IPS-NIHi11 (cell line): ENCODE measurements at places on chromosomes 7 and 10.

DNA sequence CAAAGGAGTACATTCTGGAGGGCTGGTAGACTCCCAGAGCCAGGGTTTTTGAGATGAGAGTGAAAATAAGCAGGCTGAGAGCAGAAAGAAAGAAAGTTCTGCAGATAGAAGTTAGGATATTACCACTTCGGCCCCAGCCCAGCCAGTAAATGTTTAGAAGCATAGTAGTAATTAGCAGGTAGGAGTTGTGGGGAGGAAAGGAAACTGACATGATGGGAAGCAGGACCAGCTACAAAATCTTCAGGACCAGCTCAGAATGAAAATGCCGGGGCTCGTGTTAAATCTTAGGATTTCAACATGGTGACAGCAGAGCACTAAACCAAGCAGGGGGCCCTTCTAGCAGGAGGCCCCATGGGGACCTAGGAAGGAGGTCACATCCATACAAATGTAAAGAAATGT, 28.7 kb downstream of the PRSS2 start:
- no peak for DNase-seq

DNA sequence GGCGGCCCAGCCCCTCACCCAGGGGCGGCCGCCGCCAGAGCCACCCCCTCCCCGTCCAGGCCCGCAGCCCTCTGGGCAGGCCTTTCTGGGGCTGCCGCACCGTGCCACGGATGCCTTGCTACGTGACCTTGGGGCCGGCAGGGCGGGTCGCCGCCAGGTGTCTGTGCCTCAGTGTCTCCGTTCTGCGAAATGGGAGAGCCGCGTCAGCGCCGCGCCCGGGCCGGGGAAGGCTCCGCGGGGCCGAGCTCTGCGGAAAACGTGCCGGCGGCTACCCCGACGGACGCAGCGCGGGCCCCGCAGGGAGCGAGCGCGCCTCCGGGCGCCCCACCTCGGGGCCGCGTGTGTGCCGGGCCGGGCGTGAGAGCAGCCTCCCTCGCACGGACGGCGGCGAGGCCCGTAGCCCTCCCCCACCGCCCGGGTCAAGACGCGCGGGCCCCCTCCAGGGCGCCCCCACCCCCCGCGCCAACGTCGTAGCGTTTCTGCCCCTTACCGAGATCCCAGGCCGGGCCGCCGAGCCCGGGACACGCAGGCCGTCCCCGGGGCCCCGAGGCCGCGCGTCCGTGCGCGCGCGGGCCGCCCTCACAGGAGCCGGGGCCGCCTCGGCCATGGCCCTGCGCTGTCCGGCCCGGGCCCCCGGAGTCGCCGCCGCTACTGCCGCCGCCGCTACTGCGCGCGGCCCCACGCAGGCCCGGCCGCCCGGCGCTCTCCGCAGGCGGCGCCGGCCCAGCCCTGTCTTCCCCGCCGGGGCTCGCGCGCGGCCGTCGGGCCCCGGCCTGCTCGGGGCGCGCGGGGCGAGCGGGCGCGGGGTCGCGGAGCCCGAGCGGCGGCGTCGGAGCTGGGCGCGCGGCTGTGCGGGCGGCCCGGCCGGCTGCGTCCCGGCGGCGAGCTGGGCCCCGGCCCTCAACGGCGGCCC, 1.1 kb downstream of the ZNF777 start:
- peak; percentile 79 for DNase-seq

DNA sequence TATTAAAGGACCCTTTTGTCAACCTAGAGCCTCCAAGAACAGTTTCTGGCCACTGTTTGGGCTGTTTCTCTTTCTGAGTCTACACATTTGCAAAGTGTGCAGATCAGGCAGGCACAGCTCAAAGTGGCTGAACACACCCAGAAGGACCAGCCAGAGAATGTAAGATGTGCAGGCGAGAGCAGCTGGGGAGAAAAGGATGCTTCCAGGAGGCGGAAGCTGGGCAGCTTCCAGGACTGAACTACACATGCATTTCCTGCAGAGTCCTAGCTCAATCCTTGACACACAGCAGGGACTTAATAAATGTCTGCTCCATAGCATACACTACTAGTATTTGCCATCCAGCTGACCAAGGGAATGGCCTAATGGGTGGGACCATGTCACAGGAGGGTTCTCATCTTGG, 70.9 kb downstream of the CTBP2 start:
- no peak for DNase-seq

GRCh38 chr7:47771336-47771989, 176.8 kb downstream of the PKD1L1 start:
- DNase-seq = no peak

DNA sequence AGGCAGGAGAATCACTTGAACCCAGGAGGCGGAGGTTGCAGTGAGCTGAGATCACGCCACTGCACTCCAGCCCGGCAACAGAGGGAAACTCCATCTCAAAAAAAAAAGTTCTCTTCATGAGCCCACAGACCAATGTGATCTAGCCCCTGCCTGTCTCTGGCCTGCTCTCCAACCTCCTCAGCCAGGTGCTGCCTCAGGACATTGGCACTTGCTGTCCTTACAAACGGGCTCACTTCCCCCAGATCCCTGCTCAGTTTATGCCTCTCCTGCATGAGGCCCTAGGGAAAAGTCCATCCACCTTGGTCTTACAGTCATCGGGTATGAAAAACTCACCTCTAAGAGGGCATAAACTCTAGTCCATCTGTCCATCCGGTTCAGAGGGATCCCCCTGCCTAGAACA, 32.5 kb downstream of the TNS3 start:
- DNase-seq = no peak
